ENCODE measurements at places on chromosomes 1 and 21.

DNA sequence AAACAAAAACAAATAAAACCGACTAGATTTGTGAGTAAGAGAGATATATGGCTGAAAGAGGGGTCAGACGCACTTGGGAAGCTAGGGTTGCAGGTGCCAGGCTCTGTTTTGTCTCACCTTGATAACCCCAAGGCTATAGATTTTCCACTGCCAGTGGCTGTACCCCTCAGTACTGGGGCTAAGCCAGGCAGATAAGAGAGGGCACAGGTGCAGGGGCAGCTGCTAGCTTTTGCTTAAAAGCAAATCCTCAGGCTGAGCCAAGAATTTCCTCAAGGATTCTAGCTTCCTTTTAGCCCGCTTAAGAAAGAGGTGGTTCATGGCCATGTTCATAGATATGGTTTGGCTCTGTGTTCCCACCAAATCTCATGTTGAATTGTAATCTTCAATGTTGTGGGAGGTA lies 57.9 kb downstream of the OVGP1 start:
- no peak for DNase-seq

- DNase-seq: no peak
Observed at GRCh38 chr1:154765970-154766369, 104.1 kb downstream of the KCNN3 start.

GRCh38 chr1:99601709-99602403 lies 44.1 kb upstream of the PALMD start:
- no peak for DNase-seq

DNA sequence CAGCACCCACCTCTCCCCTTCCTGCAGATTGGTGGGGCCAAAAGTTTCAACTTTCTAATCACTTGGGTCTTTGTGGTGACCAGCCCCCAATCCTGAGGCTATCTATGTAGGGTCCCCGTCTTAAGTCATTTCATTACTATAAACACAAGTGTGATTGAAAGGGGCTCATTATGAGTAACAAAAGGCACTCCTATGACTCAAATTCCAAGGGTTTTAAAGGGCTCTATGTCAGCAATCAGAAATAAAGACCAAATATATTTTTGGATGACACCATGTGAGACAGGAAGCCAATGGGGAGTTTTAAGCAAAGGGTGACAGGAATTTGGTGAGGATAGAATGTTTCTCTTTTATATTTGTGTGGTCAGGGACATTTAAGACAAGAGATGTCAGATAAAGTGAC lies 6.2 kb downstream of the ERO1B start:
- DNase-seq: no peak

DNA sequence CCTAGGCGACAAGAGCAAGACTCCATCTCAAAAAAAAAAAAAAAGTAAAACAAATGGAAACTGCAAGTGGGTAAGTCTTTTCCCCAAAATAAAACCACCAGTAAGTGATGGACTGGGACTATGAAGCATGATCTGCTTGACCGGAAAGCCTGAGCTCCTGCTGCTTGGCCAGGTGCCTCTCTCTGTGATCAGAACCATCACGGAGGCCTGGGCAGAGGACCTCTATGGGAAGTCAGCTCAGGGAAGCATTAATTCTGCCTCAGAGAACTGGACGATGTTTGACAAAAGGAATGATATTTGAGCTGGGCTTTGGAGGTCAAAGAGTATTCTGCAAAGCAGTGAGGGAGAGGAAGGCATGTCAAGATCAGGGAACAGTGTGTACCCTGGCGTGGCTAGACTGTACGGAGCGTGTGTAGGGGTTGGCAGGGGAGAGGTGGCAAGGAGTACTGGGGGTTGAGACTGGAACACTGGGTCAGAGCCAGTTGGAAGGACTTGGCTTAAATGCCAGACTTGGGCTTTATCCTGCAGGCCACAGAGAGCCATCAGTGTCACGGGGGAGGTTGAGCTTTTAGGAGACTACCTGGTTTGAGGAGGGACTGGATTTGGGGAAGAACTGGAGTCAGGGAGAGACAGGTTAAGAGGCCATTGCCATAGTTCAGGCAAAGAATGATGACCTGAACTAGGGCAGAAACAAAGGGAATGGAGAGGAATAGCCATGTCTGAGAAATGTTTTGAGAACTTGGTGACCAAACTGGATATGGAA lies 16.4 kb downstream of the ATP1A2 start:
- DNase-seq: no peak

GRCh38 chr1:58107943-58108342 lies 438.6 kb downstream of the OMA1 start:
- DNase-seq: no peak

- no peak for DNase-seq
Observed at GRCh38 chr1:27105018-27105417, 49.9 kb downstream of the SLC9A1 start.

DNA sequence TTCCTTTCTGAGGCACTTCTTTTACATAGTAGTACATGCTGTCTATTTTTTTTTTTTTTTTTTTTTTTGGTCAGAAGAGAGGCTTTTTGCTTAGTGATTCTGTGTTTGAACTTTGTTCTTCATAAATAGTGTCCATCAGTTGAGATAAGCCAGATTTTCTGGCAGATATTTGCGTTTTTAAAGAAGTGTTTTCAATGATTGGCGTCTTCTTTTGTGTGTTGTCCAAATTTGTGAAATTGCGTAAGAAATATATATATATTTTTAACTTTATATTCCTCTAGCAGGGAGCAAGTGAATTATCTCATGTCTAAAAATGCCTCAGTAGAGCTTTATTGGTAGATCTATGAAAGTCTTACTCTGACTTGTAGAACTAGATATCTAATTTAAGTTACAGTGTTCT lies 28.3 kb downstream of the NEK7 start:
- DNase-seq: no peak

GRCh38 chr1:232372841-232373440 lies 257.0 kb downstream of the SIPA1L2 start:
- DNase-seq: no peak

DNA sequence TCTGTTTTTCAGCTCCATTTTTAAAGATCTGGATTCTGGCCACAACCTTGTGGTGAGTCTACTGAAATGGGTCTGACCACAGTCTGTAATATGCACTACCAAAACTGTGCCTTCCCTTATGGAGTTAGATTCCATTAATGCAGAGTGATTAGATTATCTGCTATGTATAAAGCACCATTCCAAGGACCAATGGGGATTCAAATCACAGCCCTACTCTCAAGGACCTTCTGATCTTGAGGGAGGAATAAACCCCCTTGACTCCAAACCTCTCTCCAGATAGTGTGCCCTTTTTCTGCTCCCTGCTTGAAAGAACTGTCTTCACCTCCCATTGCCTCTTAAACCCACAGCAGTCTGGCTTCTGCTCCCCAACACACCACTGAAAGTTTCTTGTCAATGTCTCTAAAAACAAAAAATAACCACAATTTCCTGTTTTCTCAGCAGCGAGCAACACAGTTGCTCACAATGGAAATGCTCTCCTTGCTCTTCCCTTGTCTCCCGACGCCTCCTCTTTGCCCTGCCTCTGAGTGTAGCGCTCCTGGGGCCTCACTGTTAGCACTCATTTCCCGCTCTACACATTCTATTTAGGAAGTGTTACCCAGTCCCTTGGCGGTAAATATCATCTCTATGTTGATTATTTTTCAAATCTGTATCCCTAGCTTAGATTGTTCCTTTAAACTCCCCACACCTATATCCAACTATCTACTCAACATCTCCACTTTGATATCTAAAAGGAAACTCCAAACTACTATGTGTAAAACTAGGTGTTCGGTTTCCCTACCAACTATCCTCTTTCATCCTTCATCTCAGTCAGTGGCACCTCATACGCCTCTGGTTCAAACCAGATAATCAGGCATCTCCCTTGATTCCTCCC lies 13.6 kb downstream of the PCNX2 start:
- DNase-seq: no peak

DNA sequence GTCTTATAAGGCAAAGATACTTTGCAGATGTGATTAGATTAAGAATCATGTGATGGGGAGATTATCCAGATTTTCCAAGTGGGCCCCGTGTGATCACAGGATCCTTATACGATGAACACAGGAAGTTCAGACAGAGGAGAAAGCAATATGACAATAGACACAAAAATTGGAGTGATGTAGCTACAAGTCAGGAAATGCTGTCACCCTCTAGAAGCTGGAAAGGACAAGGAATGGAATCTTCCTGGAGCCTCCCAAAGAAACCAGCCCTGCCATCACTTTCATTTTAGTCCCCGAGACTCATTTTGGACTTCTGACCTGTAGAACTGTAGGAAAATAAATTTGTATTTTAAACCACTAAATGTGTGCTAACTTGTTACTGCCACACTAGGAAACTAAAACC lies 61.9 kb upstream of the C1orf21 start:
- no peak for DNase-seq

GRCh38 chr21:25292396-25292795 lies 314.9 kb downstream of the MRPL39 start:
- no peak for DNase-seq

- DNase-seq: no peak
Observed at GRCh38 chr1:109392037-109392787, 5.5 kb downstream of the SORT1 start.

DNA sequence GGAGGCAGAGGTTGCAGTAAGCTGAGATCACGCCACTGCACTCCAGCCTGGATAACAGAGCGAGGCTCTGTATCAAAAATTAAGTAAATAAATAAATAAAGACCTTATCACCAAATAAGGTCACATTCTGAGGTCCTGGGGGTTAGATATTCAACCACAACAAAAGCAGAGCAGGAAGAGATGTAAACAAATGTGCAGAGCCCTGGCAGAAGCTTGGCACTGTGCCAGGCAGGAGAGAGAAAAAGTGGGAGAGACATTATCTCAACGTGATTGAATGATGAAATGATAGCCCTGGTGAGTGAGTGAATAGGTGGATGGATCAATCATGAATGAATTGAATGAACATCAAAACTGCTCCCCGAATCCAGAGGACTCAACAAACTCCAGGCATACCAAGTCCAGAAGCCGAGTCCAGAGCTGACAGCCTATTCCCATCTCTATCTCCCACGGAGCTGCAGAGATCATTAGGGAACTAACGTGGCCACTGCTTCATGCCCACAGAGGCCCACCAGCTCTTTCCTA lies 150.7 kb downstream of the TOMM20 start:
- no peak for DNase-seq

DNA sequence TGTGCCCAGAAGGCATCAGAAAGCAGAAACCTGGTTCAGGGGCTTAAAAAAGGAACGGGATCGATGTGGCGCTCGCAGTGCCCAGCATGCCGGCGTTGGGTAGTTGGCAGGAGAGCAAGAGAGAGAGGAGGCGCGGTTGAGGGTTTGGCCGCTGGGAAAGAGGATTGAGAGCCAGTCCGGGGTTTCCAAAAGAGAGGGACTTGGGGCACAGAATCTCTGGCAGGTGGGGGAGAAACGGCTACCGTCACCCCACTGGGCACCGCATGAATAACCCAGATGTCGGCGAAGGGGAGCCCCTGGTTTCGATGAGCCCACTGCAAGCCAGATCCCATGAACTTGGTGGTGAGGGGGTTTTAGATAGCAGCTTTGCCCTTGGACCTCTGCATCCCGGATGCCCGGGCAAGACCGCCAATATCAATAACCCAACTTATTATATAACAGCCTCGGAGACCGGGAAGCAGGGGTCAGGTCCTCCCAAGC lies 60.4 kb upstream of the ACOT11 start:
- DNase-seq: peak; percentile 36

GRCh38 chr1:16443975-16444770 lies 3.6 kb downstream of the NECAP2 start:
- DNase-seq: no peak

- peak; percentile 68 for DNase-seq
Observed at GRCh38 chr1:68116643-68117235, 66.3 kb upstream of the DIRAS3 start.

DNA sequence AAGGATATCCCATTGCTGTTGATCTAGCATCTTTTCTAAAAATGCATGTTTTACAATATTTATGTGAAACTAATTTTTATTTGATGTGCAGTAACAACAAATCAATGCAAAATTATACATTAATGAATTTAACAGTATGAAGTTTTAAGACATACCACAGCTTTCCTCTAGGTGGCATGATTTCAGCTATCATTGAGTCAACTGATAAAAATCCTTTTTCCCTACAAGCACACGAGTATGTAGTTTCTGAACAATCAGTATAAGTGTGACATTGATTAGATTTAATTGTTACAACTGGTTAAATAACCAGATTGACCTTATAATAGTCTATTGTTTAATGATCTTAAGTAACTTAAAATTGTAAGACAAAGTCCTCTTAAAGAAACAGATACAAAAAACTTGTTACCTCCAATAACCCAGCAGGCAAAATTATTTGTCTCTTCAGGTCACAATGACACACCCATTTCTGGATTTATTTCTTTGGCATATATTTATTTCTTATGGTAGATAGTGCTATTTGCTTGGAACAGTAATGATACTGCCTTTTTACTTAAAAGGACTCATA lies 5.8 kb upstream of the TGFB2 start:
- DNase-seq: no peak

GRCh38 chr1:10834770-10835412 lies 38.4 kb upstream of the CASZ1 start:
- no peak for DNase-seq

- DNase-seq: no peak
Observed at GRCh38 chr1:171645553-171646248, 6.8 kb downstream of the MYOC start.

- peak; percentile 55 for DNase-seq
Observed at GRCh38 chr21:33642896-33643657, 776 bp downstream of the ITSN1 start.

DNA sequence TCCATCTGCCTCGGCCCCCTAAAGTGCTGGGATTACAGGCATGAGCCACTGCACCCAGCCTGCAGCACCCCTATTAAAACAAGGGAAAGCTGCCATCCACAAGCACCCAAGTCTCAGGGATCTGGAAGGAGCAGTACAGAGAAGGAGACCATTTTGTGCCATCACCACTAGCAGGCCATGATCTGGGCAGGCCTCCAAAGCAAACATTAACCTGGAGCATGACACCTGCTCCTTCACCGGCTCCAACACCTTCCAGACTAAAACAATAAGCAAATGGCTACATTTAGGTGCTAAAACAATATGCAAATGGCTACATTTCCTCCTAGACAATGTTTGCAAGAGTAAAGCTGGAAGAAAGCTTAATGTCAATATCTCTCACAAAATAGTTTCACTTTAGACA lies 16.7 kb downstream of the MEAF6 start:
- DNase-seq: no peak

DNA sequence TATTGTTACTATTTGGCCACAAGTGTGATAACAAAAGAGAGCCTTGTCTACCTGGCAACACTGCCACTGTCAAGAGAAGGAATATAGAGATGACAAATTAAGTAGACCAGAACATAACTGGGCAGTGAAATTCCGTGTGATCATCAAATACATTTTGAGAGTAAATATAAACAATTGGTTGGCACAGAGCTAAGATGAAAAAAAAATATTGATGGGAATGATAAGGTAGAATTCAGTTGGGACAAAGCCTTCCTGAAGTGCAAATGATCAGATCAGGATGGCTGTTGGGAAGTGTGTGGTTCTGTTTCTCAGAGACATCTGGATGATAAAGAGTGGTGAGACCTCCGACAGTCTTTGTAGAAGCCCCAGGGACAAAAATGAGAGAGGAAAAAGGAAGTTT lies 205.5 kb upstream of the CAMK1G start:
- DNase-seq: no peak

DNA sequence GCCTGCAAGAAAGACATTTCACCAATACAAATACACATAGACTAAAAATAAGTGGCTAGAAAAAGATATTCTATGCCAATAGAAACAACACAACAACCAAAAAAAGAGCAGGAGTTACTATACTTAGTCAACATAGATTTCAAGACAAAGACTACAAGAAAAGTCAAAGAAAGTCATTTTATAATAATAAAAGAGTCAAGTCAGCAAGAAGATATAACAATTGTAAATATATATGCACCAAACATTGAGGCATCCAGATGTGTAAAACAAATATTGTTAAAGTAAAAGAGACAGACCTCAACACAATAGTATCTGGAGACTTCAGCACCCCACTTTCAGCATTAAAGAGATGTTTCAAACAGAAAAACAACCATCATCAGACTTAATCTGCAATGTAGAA lies 104.6 kb downstream of the AMY1C start:
- DNase-seq: no peak

All from nephron progenitor cell (in vitro differentiated cells).